ENCODE measurements at places on chromosomes 6 and 20.
A peak's percentile ranks its signal among the peaks of the same experiment; 100 is the strongest.

- no peak for DNase-seq
Observed at GRCh38 chr6:148200293-148200692, 142.3 kb upstream of the SASH1 start.

GRCh38 chr6:139064981-139065665, 36.6 kb downstream of the ABRACL start:
- no peak for DNase-seq

DNA sequence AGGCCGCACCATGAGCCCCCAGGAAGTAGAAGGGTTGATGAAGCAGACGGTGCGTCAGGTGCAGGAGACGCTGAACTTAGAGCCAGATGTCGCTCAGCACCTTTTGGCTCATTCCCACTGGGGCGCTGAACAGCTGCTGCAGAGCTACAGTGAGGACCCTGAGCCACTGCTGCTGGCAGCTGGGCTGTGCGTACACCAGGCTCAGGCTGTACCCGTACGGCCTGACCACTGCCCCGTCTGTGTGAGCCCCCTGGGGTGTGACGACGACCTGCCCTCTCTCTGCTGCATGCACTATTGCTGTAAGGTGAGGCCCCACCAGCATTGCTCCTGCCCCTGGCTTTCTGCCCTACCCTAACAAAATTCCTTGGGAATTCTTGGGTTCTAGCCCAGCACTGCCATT, 13.1 kb downstream of the DNPH1 start:
- no peak for DNase-seq

DNA sequence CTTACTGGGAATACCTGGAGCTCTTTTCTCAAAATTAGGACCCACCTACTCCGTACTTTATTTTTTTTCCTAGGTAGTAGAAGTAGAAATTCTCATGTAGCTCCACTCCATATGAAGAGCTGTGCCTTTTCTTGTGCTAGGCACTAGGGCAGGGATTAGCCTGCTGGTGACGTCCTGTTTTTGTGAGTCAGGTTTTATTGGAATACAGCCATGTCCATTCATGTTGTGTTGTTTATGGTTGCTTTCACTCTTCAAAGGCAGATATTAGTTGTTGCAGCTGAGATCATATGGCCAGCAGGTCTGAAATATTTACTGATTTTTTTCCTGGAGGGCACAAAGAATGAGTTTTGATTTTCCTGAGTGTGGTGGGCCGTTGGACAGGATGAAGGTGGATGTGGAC, 20.5 kb downstream of the XRN2 start:
- DNase-seq = peak; percentile 86

GRCh38 chr6:41939176-41939847, 2.3 kb downstream of the CCND3 start:
- DNase-seq = no peak

GRCh38 chr6:41724228-41724580, 11.2 kb downstream of the TFEB start:
- no peak for DNase-seq

- DNase-seq = no peak
Observed at GRCh38 chr6:88813045-88813444, 150.4 kb downstream of the RNGTT start.

- no peak for DNase-seq
Observed at GRCh38 chr6:155646443-155646842, 190.8 kb upstream of the NOX3 start.

DNA sequence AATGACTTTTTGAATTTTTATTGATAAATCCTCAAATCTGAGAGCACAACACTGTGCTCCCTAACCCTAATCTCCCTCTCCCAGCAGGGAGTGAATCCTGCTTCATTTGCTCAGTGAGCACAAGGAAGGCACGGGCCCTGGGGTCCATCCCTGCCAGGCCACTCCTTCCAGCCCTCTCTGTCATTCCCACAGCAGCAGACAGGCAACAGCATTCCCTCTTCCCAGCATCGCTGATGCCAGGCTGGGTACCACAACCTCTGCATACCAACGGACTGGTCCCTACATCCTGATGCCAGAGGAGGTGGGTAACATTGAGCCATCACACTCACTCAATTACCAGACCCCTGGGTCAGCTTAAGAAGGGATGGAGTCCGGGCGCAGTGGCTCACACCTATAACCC, 34.2 kb downstream of the MRPL14 start:
- DNase-seq = no peak

- no peak for DNase-seq
Observed at GRCh38 chr6:79731471-79731870, 100.3 kb downstream of the SH3BGRL2 start.

- no peak for DNase-seq
Observed at GRCh38 chr6:13377054-13377758, 48.9 kb upstream of the TBC1D7 start.

DNA sequence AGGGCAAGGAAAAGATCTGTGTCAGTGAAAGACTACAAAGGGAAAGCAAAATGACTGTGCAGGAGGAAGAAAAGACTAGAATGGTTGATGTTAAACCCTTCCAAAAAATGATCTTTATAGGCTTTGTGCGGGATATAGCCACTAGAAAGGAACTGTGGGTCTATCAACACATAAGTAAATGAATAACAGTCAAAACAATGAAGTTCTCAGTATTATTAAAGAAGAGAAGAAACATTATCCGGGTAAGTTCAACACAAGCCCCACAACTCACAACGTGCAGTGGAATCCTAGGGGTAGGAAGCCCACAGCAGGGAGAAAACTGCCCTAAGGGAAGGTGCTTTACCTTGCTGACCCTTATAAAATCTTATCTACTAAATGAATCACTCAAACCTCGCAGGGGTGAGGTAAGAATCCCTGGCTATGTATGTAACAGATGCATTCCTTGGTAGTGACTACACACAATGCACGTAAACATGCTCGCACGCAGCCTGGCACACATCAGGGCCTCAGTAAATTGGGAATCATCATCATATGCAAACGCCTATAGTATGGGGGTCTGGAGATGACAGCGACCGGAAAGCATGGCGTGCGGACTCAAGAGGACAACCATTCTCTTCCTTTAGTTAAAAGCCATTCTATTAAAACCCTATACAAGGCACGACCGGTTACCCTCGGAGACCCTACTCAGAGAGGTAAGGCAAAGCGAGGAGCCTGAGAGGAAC, 11.3 kb downstream of the TFAP2A start:
- DNase-seq = peak; percentile 94

DNA sequence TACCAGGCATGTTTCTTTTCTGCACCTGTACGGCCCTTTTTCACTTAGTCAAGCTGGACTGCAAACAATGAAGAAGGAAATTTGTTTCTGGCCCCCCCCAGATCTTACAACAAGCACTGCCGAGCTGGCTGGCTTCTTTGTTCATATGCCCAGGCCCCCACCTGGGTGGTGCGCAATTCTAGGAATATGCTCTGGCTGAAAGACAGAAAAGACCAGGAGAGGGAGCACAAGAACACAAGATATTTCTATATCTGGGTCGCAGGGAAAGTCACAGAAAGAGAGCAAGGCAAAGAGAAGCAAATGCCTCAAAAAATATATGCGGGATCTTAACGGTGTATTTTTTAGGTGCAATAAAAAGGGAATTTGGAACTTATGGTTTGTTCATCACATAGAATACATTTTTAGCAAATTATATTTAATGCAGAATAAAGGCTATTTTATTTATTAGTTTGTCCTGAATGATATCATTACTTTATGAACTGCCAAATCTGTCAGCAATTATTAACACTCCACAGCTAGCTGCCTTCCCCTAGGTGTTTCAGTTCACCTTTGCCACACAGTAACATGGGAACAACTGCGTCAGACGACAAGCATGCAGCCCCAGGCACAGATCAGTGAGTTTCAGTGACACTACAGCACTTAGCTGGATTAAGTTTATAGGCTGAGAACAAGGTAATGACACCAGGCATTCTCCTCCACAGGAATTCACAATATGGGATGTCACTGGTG, 76.5 kb downstream of the GJA10 start:
- DNase-seq = no peak

DNA sequence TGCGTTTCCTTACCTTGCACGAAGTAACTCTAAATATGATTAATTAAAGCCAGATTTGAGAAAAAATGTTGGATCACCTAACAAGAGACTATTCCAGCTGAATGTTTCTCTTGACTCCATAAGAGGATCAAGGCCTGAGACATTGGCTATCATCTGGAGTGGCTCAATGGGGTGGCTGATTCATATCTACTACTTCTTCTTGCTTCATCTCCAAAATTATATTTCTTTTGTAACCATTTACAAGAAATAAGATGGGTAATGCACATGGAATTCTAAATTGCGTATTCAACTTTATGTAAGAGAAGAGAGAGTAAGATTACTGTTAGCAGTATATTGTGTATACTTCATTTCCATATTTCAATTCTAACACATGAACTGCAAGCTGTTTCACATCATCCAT, 819.0 kb upstream of the EYS start:
- DNase-seq = no peak

GRCh38 chr6:36969240-36969691, 14.7 kb downstream of the PI16 start:
- no peak for DNase-seq
